ENCODE measurements at places on chromosomes 7 and 10.

- DNase-seq, result no peak
Observed at GRCh38 chr7:127665922-127666321, 13.9 kb downstream of the SND1 start.

- DNase-seq, result no peak
Observed at GRCh38 chr10:132306864-132307751, 642 bp downstream of the STK32C start.

- DNase-seq, result no peak
Observed at GRCh38 chr10:7412928-7413282, 2.1 kb upstream of the SFMBT2 start.

DNA sequence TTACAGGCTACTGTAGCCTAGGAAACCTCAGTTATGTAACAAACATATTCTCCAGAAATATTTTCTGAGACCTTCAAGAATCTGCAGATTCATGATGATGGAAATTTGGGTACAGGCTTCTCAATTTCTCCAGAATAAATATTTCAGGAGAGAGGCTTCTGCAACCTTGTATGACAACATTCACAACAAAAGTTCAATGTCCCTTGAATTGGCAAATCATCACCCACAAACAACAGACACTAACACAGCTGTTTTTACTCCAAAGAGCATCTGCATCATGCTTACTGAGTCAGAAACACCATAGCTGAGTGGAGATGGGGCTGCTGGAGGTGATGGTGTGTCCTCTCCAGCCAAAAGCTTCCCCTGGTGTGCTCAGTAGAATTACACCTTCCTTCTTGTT, 9.3 kb upstream of the COBL start:
- DNase-seq, result no peak

DNA sequence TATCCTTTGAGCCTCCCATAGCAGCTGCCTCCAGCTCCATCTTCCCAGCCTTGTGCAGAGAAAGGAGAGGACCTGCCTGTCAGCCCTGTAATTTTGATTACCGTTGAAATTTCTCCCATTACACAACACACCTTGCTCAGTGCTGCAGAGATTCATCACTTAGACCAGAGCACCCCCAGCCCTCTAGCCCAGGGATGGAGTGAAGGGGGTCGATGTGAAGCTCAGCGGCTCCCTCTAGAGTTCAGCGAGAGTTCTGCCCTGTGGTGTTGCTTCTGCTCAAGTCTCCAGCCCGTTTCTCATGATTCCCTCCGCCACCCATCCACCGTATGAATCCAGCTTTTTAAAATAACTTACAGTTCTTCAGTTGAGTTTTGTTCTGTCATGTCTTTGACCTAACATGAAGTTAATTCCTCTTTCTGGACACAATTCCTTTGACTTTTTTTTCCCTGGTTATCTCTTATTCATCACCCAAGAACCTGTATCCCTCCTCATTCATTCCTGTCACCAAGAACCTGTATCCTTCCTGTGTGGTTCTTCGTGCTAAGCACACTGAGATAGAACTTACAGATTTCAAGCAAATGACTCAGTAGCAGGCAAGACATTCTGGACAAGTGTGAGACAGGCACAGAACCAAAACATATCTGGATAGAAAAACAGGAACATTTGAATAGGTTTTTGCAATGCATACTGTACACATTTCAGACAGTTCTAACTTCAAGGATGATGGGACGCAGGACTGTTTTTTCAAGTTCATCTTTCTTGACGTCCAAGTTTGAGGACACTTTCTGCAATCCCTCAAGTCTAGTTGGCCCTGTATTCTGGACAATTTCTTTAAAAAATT, 35.0 kb upstream of the ZNF32 start:
- no peak for DNase-seq
